ENCODE measurements at places on chromosomes 3 and 15.

- no peak overlapping the region for H3K27ac ChIP-seq
- no peak overlapping the region for H3K4me3 ChIP-seq
- H3K27me3 ChIP-seq, result peaks cover 2% of the 10 kb centered on the region
- peaks cover 9% of the 10 kb centered on the region for H3K36me3 ChIP-seq
Measured at GRCh38 chr3:195240939-195241338, 30.0 kb downstream of the XXYLT1 start.

DNA sequence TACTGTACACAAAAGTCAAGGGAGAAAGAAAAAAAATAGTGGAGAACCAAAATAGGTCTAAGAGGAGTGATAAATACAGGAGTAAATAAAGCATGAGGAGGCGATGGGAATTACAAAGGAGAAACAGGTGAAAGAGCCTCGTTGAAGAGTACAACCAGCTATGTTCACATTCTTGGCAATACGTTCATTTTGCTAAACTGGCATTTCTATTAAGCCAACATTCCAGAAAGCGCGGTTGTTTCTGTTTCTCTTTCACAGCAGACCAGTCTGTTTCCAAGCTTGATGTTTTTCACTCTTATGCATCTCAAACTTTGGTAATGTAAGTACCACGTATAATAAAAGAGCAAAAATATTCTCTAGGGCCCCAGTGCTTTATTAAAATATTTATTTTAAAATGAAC, 74.5 kb downstream of the NSUN3 start:
- H3K27ac ChIP-seq, result no peak overlapping the region
- H3K4me3 ChIP-seq, result no peak overlapping the region
- H3K27me3 ChIP-seq, result peaks cover 3% of the 10 kb centered on the region
- DNase-seq, result no peak
- H3K36me3 ChIP-seq, result no peaks in the 10 kb centered on the region

GRCh38 chr3:81419228-81419627, 342.2 kb downstream of the GBE1 start:
- no peak overlapping the region for H3K4me3 ChIP-seq
- no peaks in the 10 kb centered on the region for H3K27me3 ChIP-seq
- no peak overlapping the region for H3K27ac ChIP-seq
- DNase-seq, result no peak

- peaks cover 10% of the 10 kb centered on the region for H3K27me3 ChIP-seq
- H3K36me3 ChIP-seq, result no peaks in the 10 kb centered on the region
- no peak overlapping the region for H3K27ac ChIP-seq
- DNase-seq, result peak; percentile 43
- H3K4me3 ChIP-seq, result no peak overlapping the region
Measured at GRCh38 chr3:170414202-170414663, 4.4 kb upstream of the CLDN11 start.

DNA sequence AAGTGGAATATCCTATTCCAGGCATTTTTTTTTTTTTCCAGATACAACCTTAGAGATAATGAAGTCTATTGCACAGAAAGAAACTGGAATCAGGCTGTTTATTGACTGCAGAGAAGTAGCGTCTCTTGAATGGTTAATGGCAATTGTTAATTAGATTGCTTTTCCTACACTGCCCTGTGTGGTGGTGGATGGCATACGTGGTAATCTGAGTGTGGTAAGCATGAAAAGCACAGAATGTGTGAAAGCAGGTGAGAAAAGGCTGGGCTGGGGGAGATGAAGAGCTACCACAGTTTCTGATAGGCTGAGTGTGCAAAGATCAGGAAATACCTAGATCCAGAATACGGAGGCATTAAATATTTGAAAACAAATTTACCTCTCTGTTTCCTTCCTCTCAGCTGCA, 486.3 kb upstream of the TBL1XR1 start:
- no peaks in the 10 kb centered on the region for H3K36me3 ChIP-seq
- peaks cover 68% of the 10 kb centered on the region for H3K4me1 ChIP-seq
- peaks cover 1% of the 10 kb centered on the region for H3K27me3 ChIP-seq
- DNase-seq, result peak; percentile 46
- H3K4me3 ChIP-seq, result peak overlapping the region; percentile 49

- peak overlapping the region; percentile 98 for H3K4me3 ChIP-seq
- peak overlapping the region; percentile 95 for H3K27ac ChIP-seq
- H3K4me1 ChIP-seq, result peaks cover 36% of the 10 kb centered on the region
- peaks cover 6% of the 10 kb centered on the region for H3K27me3 ChIP-seq
Measured at GRCh38 chr3:100402256-100402655, 917 bp downstream of the LNP1 start.

GRCh38 chr3:87835236-87835635, 223.6 kb downstream of the CGGBP1 start:
- no peaks in the 10 kb centered on the region for H3K36me3 ChIP-seq
- no peaks in the 10 kb centered on the region for H3K4me1 ChIP-seq
- no peak overlapping the region for H3K4me3 ChIP-seq
- H3K27ac ChIP-seq, result no peak overlapping the region
- no peak for DNase-seq

DNA sequence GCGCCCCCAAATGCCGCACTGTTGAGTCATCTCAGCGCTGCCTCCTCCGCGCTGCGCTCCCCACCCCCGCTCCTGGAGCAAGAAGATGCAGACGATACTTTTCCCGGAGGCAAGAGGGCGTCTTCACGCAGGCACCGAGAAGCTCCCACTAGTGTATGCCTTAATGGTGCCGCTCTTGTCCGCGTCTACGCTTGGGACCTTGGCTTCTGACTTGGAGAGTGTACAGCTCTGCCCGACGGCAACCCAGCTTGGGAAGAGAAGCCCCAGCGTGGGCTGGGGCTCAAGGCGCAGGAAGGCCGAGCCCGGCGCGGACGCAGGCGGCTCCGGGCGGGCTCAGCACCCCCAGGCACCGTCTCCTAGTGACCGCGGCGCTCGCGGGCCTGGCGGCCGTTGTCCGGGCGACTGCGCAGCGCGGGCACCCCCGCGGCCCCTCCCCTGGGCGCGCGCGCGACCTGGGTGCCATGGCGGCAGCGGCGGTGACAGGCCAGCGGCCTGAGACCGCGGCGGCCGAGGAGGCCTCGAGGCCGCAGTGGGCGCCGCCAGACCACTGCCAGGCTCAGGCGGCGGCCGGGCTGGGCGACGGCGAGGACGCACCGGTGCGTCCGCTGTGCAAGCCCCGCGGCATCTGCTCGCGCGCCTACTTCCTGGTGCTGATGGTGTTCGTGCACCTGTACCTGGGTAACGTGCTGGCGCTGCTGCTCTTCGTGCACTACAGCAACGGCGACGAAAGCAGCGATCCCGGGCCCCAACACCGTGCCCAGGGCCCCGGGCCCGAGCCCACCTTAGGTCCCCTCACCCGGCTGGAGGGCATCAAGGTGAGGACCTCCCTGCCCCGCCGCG, at the start of gene P4HTM:
Gene P4HTM, plus strand, starts transcription at position 446 of the 840 bp plus-strand sequence. Its CDS starts 16 bp downstream, at position 462.
- peaks cover 6% of the 10 kb centered on the region for H3K27me3 ChIP-seq
- DNase-seq, result peak; percentile 50
- H3K4me1 ChIP-seq, result peaks cover 47% of the 10 kb centered on the region
- peak within 1 kb of the TSS; percentile 80 for H3K27ac ChIP-seq
- H3K36me3 ChIP-seq, result peaks cover 1% of the 10 kb centered on the region

- H3K27ac ChIP-seq, result no peak overlapping the region
- H3K4me3 ChIP-seq, result no peak overlapping the region
- H3K4me1 ChIP-seq, result peaks cover 2% of the 10 kb centered on the region
- peak; percentile 71 for DNase-seq
- no peaks in the 10 kb centered on the region for H3K27me3 ChIP-seq
- no peaks in the 10 kb centered on the region for H3K36me3 ChIP-seq
Measured at GRCh38 chr3:141303481-141304223, 64.7 kb upstream of the ZBTB38 start.

GRCh38 chr15:85008474-85009260, 27.0 kb downstream of the PDE8A start:
- H3K27me3 ChIP-seq, result no peaks in the 10 kb centered on the region
- no peaks in the 10 kb centered on the region for H3K36me3 ChIP-seq
- H3K4me1 ChIP-seq, result peaks cover 26% of the 10 kb centered on the region
- no peak for DNase-seq
- no peak overlapping the region for H3K4me3 ChIP-seq

DNA sequence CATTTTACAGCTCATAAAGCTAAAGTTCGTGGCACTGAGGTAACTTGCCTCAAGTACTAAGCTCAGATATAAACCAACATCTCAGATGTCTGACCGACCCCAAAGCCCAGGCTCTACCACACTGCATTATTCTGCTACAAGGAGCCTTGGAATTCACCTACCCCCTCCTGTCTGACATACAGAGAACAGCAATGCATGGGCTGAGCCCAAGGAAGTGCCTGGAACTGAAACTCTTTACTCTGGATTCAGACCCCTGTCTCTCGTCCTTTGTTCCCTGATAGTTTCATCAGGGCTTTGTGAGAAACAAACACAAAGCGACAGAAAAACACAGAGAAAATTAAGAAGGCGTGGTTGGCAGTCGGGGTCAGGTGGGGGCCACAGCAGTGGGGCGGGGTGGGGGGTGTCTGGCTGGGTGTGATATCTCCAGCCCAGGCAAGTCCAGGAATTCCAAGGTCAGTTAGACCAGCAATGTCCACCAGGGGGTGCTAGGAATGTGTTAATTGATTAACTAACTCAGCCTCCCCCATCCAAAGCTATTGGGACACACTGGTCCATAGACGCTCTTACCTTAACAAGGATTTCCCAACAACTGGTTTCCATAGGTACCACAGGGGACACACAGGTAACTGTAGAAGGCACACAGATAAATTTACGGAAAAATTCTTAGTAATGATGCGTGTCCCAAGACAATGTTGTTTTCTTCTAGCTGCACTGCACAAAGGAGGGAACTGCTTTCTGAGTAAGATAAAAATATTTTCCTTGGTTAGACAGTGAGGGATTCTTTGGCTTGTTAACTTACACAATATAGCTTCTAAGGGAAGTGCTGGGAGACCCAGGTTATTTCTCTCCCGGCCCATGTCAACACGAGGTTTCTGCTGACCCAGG, 18.8 kb upstream of the SSUH2 start:
- no peak overlapping the region for H3K4me3 ChIP-seq
- H3K27ac ChIP-seq, result no peak overlapping the region
- no peak for DNase-seq

- H3K36me3 ChIP-seq, result no peaks in the 10 kb centered on the region
- peaks cover 52% of the 10 kb centered on the region for H3K4me1 ChIP-seq
- H3K27ac ChIP-seq, result peak overlapping the region; percentile 96
- peaks cover 19% of the 10 kb centered on the region for H3K27me3 ChIP-seq
- H3K4me3 ChIP-seq, result peak overlapping the region; percentile 93
Measured at GRCh38 chr15:24956111-24956838, 1.5 kb downstream of the SNRPN start.

Data from immature natural killer cell (primary cell).